ENCODE measurements at places on chromosomes 5 and 9.

DNA sequence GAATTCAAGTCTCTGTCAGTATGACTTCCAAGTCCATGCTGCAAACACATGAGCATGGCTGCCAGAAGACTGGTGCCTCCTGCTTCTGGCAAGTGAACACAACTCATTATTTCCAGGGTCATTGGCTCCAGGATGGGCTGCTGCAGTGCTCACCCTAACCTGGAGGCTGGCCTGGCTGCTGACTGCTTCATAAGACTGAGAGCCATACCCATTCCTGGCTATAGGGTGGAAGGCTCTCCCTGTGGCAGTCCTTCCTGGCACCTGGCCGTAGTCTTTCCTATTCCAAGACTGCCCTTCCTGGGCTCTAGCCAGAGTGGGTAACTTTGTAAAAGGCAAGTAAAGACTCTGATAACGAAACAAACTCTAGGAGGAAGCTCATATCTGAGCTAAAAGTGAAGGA lies 51.2 kb downstream of the CXXC5 start:
- DNase-seq: no peak

- DNase-seq: no peak
Measured at GRCh38 chr5:181190711-181191525, 14.1 kb downstream of the TRIM7 start.

DNA sequence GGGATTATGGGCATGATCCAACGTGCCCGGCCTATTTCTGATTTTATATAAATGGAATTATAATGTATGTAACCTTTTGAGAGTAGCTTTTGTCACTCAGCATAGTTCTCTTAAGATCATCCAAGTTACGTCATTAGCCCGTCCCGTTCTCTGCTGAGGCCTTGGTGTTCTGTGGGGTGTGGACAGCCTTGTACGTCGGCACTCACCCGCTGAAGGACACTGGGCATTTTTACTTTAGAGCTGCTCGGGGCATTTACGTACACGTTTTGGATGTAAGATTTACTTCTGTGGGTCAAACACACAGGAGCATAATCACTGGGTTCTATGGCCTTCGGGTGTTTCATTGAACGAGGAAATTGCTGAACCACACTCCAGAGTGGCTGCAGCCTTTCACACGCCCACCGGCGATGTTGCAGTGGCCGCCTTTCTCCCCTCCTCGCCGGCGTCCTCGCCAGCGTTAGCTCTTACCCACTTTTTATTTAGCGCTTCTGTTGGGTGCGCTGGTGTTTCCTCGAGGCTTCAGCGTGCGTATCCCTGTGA lies 101.8 kb downstream of the EHMT1 start:
- DNase-seq: no peak

- DNase-seq: no peak
Measured at GRCh38 chr5:169695025-169695625, 58.0 kb downstream of the DOCK2 start.

DNA sequence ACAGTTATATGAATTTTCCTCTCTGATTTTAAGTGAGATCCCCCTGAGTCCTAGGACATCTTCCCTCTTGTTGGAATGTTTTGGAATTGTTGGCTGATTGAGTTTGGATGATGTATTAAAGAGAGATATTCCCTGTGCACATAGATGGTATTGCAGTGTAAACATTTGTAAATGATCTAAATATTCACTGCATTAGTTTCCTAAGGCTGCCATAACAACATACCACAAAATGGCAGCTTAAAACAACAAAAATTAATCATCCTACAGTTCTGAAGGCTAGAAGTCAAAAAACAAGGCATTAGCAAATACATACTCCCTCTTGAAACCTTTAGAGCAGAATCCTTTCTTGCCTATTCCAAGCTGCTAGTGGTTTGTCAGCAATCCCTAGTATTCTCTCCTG lies 38.0 kb upstream of the MROH2B start:
- DNase-seq: no peak

GRCh38 chr5:59829386-59829785 lies 64.1 kb downstream of the PDE4D start:
- no peak for DNase-seq
